ENCODE measurements at places on chromosomes 6 and 20.

DNA sequence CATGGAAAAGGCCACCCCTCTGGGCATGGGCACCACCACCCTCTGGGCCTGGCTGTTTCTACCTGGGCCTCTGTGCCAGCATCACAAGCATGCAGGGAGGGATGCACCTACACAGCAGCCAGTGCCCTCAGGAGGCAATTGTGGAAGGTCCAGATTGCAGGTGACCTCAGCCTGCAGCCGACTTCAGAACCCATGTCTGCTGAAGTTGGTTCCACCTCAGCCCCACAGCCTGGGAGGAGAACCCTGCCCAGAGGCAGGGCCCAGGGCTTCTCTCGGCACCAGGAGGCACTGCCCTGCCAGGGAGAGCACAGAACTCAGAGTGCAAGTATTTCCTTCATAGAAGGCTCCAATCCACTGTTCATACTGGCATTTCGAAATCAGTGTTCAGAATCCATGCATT, 149.8 kb downstream of the TTLL2 start:
- DNase-seq = no peak

- peak; percentile 64 for DNase-seq
Observed at GRCh38 chr6:91081452-91082067, 494.7 kb upstream of the MAP3K7 start.

GRCh38 chr6:158813032-158813431, 6.1 kb downstream of the EZR start:
- DNase-seq = no peak

DNA sequence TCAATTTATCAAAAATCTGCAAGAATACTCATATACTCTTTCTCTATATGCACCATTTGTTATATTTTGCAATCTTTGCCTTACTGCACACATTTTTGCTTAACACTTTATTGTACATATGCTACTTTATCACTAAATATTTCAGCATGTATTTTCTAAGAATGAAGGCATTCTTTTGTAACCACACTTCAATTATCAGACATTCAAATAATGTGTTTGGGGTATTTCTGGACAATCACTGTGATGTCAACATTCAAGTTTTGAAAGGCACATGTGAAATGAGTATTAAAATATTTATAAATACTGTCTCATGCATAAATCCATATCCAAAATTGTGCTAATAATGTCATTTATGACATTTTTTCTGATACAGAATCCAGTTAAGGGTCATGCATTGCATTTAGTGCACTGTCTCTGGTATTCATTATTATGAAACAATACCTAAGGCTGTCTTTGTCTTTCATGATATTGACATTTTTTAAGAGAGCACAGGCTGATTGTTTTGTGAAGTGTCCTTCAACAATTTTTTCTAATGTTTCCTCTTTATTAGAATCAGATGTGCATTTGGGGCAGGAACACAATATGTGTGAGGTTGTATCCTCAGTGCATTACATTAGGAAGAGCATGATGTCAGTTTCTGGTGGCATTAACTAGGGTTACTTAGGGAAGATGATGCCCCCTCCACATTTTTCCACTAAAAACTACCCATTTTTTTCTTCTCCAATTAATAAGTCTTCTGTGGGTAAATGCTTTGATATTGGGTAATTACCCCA, 105.7 kb downstream of the MTFR2 start:
- DNase-seq = no peak

GRCh38 chr20:41299899-41300298, 17.6 kb downstream of the ZHX3 start:
- DNase-seq = no peak

- no peak for DNase-seq
Observed at GRCh38 chr6:147666255-147666654, 157.8 kb downstream of the SAMD5 start.

DNA sequence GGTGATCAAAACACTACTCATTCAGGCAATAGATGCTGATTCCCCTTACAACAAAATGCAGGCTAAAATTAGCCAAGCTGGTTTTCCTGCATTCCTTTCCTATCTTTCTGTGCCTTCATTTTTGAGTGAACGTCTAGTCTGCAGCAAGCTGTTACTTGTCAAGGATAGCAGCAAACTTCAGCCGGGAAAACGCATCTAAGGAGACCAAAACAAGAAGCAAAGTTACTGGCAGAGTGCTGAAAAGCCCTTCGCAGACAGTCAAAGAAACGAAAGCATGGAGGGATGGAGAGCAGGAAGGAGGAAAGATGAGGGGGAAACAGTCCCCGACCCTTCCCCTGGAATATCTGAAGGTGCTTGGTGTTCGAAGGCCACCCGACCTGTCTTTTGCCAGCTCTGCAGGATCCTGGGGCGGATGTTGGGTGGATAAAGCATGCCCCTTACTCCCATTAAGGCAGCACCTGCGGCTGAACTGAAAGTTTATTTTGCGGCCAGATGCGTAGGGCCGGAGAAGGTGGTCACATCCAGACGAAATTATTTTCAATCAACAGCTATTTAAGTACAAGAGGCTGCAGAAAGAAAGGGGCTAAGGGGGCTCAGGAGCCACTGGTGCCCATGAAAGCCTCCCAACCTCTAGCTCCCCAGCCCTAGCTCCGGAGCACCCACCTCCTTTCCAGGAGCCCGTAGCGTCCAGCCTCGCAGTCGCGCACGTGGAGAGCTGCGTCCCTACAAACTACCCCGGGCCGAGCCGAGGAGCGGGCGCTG, 538 bp downstream of the FERMT1 start:
- DNase-seq = peak; percentile 53

- peak; percentile 40 for DNase-seq
Observed at GRCh38 chr20:45833883-45834796, 541 bp downstream of the SNX21 start.

GRCh38 chr6:80940571-80940970, 811.9 kb downstream of the TENT5A start:
- no peak for DNase-seq

- DNase-seq = no peak
Observed at GRCh38 chr6:79239536-79240168, 5.2 kb upstream of the HMGN3 start.
